ENCODE measurements at places on chromosomes 7 and 10.

DNA sequence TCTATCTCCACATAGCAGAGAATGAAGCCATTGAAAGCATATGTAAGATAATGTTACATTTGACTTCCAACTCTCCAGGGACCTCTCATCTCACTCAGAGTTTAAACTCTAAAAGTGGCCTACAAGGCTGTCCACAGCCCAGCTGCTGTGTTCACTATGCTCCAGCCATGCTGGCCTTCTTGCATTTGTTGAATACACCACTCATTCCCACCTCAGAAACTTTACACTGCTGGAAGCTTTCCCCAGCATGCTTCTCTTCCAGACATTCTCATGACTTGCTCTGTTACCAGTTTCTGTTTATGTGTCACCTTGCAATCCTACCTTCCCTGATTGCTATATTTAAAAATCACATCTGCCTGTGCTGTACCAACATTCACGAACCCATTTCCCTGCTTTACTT is 167.2 kb downstream of the WNT2 start:
- DNase-seq = no peak

- no peak for DNase-seq
Observed at GRCh38 chr7:99270702-99271101, 1.9 kb upstream of the MYH16 start.

- no peak for DNase-seq
Observed at GRCh38 chr7:158747408-158747807, 42.8 kb upstream of the NCAPG2 start.

GRCh38 chr7:158431055-158431940 is 156.3 kb downstream of the PTPRN2 start:
- DNase-seq = no peak

GRCh38 chr7:51226916-51227535 is 89.6 kb downstream of the COBL start:
- DNase-seq = no peak

DNA sequence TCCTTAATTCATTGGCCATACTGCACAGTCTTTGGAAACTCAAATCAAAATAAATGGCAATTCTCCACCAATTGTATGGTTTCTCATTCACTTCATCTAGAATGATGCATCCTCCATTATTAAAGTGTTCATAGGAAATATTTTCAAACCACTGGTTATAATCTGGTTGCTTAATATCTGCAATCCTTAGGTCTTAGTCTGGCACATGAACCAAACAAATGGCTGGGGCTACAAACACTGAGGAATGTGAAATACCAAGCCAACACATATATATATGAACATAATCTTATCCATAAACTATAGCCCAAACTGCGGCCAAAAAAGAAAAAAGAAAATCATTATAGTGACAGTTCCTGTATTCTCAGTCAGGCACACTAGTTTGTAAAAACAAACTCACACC is 5.7 kb upstream of the MSS51 start:
- no peak for DNase-seq

DNA sequence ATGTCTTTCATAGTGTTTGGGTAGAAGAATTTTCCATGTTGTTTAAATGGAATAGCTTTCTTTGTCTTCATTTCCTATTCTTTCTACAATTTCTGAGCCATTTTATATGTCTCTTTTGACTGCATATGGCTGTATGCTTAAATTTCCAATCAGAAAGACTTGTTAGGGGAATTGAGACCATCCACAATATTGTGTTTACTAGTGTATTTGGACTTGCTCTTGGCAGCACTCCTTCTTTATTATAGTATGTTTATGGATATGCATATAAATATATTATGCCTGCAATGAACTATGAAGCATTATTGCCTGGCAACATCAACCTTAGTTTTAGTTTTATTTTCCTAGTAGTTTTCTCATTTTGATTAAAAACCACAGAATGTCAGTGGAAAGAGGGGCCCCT is 92.7 kb downstream of the NRG3 start:
- no peak for DNase-seq

GRCh38 chr7:1380821-1381580 is 78.3 kb downstream of the MICALL2 start:
- DNase-seq = no peak
